ENCODE measurements at places on chromosomes 12 and 14.

DNA sequence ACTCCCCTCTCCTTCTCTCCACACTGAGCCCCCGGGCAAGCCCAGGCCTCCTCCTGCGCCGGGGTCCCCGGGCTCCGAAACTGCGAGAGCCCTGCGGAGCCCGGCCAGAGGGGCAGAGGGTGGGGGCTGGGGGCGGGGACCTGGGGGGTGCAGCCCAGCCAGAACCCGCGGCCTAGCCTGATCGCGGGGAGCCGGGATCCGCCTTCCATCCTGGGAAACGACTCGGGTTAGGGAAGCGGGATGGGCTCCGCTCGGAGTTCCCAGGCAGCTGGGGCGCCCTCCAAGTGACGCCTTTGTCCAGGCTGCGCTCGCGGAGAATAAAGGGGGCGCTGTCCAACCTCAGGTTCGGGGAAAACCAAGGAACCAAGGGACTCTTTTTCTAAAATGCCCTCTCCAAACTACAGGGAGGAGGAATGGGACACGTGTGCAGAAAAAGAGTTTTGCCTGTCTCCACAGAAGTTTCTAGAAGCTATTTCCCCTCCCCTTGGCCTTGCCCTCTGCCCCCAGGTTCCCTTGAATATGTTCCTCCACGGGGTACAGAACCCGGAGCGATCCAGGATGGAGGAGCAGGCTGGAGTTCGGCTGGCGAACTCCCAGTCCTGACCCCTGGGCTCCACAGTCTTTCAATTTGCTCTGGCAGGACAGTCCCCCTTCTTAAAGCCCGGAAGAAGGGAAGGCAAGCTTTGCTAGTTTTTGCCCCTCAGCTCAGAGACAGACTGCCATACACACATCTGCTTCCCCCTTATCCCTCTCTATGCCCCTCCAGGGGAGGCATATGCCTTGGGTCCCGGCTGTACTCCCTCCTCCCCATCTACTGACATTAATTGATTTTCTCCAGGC, 13.9 kb downstream of the NKX2-1 start:
- no peak for DNase-seq

GRCh38 chr12:123696646-123697045, 15.5 kb upstream of the ATP6V0A2 start:
- no peak for DNase-seq

GRCh38 chr12:26317942-26318575, 122.7 kb downstream of the SSPN start:
- DNase-seq, result no peak

- DNase-seq, result peak; percentile 78
Observed at GRCh38 chr12:96906849-96907670, at the start of gene NEDD1. Gene NEDD1 (plus strand): TSS chr12:96907257. CDS start chr12:96909760, 2,503 bp downstream.

DNA sequence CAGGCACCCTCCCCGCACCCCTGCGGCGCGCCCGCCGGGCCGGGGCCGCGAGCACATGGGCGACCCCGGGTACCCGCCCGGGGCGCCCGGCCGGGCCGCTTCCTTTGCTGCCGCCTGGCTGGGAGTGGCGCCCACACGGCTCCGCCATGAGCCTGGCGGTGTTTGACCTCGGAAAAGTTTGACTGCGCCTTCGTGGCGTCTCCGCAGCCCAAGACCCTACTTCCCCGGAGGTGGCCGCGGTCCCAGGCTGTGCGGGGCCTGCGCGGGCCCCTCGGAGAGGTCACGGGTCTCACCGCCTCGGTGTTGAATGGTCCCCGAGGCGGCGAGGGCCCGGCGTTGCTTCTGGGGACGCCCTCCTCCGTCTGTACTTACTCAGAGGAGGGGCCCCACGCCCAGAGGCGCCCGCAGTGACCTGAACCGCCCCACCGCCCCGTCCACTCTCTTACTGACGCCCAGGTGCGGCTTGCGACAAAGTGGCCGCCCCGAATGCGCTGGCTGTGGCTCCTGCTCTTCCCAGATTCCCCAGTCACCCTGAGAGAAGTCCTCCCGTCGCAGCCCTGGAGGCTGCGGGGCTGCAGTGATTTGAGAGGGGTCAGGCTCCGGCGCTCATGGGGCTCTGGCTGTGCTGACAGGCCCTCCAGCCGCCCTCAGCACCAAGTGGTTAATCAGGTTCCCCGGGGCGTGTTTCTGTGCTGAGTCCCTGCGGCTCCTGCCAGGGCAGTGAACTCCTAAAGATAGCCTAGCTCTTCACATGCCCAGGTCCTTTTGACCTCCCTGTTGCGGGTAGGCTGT, 5.8 kb downstream of the KMT5A start:
- no peak for DNase-seq

GRCh38 chr14:93045211-93045674, 70.5 kb downstream of the ITPK1 start:
- no peak for DNase-seq

DNA sequence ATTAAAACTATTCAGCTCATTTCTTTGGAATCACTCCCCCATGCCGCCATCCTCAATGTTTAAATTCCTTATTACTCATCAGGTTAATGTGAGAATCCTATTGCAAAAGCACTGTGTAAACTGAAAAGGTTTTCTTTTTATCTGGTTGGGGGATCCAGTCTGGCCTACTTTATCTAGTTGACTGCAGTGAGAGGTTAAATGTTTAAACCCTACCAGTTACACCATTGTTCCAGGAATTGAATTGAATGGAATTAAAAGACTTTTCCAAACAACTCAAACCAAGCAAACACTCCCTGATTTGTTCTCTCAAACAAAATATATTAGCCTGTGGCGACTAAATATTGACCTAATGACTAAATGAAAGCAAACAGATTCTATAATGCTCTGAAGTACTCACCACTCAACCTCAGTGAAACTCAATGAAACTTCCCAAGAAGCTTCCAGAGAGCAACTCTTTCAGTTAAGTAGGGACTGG, 100.5 kb downstream of the VEZT start:
- no peak for DNase-seq

GRCh38 chr12:111764120-111764821, 2.5 kb upstream of the ALDH2 start:
- no peak for DNase-seq

- no peak for DNase-seq
Observed at GRCh38 chr12:2222691-2223090, 169.9 kb downstream of the CACNA1C start.

- DNase-seq, result no peak
Observed at GRCh38 chr14:29741909-29742401, 185.7 kb downstream of the PRKD1 start.

- no peak for DNase-seq
Observed at GRCh38 chr12:65938807-65939206, 114.5 kb downstream of the HMGA2 start.

- no peak for DNase-seq
Observed at GRCh38 chr12:12606781-12607589, 4.7 kb upstream of the CREBL2 start.

GRCh38 chr12:20985399-20985798, 145.6 kb upstream of the SLCO1B1 start:
- no peak for DNase-seq

DNA sequence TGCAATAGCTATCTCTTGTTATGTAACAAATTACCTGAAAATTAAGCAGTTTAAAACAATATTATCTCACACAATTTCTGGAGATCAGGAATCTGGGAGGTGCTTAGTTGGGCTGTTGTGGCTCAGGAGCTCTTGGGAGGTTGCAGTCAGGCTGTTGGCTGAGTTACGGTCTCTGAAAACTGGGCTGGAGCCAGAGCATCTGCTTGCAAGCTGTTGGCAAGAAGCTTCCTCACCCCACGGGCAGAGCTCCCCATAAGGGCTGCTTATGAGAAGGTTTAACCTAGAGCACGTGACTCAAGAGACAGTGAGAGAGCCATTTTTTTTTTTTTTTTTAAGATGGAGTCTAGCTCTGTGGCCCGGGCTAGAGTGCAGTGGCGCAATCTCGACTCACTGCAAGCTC, 346.8 kb downstream of the ATP23 start:
- DNase-seq, result no peak

GRCh38 chr12:49748800-49749199, 7.4 kb downstream of the TMBIM6 start:
- no peak for DNase-seq

DNA sequence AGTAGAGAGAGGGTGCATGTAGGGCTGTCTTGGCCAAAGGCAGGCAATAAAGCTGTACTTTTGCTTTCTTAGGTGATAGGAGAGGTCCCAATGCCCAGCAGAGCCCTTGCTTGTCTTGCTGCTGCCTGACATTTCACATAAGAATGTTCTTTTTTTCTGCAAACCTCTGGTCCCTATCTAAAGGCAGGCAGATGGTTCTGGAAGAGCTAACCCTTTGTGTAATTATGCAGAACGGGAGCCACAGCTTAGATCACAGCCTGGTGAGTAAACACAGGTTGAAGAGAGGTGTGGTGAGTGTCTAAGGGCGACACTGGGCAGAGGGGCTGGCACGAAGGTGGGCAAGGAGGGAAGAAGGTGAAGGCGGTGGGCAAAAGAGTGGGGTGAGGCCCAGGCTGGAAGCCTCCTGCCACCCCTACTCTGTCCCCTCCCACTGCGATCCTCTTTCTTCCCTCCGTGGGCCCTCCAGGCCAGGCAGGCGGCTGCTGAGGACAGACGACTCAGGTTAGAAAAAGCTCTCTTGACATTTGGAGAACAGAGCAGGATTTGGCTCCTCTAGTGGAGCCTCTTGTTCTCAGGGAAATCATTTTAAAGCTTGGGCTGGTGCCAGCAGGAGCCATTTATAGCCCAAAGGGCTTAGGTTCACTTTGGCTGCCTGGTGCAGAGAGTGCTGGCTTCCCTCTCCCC, 42.8 kb downstream of the PRMT8 start:
- DNase-seq, result no peak

DNA sequence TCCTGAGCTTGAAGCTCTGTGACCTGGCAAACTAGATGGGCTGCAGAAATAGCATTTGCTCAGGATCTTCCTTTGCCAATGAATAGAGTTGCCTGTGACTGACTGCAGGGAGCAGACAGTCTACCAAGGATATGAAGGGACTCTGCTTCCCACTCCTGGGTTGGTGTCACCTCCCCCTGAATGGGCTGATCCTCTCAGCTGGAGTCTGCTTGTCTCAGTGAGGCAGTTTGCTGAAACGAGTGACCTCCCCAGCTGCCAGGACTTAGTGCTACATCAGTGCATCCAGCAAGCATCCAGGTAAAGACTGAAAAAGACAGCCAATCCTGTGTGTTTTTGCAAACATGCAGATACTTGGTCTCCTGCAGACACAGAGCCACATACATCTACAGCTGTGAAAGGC, 28.5 kb downstream of the PAH start:
- DNase-seq, result no peak

DNA sequence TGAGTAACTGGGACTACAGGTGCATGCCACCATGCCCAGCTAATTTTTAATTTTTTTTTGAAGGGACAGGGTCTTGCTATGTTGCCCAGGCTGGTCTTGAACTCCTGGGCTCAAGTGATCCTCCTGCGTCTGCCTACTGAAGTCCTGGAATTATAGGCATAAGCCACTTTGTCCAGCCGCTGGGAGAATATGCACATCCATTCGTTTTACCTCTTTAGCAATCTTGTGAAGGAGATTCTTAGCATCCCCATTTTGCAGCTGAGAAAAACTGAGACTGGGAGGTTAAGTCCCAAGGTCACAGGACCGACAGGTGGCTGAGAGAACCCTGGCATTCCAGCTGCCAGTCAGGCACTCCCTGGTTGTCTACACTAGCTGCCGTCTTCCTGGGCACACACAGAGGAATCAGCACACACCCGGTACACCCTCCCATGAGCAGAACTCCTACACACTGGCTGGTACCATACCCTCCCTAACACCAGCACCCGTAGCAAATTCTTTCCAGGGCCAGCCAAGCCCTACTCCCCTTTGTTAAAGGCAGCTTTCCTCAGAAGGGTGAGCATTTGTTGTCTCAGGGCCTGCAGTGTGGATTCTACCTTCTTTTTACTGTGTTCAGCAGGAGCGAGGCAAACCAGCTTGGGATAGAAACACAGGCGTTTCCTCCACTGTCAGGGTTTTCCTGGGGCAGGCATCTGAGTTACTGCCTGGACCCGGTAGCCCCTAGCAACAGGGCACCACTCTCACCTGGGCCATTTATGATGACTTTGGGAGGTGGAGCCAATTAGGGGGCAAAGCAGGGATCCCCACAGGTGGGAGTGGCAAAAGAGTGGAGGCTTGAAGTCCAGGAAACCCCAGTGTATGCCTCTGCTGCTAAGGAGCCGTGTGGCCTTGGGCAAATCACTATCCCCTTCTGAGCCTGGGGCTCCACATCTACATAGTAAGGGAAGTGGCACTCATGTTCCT, 70.2 kb downstream of the IRF2BPL start:
- no peak for DNase-seq

- no peak for DNase-seq
Observed at GRCh38 chr12:85007836-85008235, 28.2 kb downstream of the TSPAN19 start.

DNA sequence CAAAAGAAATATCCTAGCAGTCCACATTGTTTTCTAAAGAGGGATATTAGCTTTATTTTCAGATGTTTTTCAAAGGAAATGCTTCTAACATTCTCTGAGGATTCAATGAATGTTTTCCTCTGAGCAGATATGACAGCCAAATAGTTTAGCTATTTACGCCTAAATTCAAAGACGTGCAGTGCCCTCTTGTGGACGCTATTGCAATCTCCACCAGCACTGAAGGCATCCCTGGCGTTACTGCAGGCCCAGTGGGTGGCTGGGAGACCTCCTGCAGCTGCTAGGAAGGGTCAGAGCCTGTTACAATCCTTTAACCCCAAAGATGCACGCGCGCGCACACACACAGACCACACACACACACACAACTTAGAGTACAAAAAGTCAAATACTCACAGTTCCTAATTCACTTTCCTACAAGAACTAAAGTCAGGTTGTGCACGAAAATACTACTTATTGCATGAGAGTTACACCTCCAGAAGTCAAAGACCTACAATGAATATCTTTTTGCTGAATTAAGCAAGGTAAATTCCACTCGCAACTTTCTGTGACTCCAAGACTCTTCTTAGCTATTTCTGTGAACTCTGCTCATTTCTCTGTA, 589.3 kb upstream of the TMEM132C start:
- no peak for DNase-seq

- no peak for DNase-seq
Observed at GRCh38 chr14:20998674-20999366, at the start of gene SLC39A2. Gene SLC39A2 (plus strand): TSS chr14:20999293. CDS start chr14:20999447, 154 bp downstream.

- DNase-seq, result no peak
Observed at GRCh38 chr12:27332407-27332713, 276 bp upstream of the BMAL2 start.

GRCh38 chr12:110668480-110669192, 20.3 kb downstream of the HVCN1 start:
- DNase-seq, result no peak

DNA sequence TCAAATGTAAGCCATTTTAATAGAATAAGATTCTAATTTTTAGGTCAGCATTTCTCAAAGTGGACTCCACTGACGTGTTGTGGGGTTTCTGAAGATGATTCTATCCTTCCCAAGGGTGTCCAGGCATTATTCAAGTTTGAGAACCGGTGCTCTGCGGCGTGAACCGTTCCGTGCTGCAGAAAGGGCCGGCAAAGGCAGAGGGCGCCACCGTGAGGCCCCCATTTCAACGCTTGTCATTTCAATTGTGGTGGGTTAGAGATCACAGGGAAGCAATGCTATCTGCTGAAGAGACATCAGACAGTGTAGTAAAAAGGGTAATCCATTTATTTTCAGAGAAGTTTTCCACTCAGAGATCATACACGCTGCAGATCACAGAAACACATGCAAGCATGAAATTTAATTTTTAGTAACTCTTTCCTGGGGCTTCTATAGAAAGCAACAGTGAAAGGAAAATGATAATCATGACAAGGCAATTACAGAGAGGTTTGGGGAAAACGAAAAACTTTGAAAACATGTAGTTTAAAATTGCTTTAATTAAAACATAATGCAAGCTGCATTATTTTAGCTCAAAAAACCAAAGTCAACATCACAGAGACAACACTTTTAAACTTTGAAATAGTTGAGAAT, 201.7 kb downstream of the EXOC5 start:
- no peak for DNase-seq
